ENCODE measurements at places on chromosomes 16 and 17.

- no peak for DNase-seq
Measured at GRCh38 chr16:53693320-53693719, 10.3 kb downstream of the RPGRIP1L start.

DNA sequence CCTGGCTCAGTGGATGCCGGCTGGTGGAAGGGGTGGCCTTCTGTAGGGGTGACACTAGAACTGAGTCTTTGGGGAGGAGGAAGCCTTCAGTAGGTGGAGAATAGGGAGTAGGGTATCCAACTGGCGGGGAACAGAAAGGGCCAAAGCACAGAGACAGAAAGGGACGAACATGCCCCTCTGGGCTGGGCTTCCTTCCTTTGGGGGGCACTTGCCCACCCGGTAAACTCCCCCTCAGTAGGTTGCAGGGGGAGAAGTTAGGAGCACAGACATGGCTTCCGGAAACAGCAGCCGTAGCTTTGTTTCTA lies 774 bp downstream of the ENGASE start:
- DNase-seq = no peak

- peak; percentile 20 for DNase-seq
Measured at GRCh38 chr17:77146882-77147281, 6.1 kb downstream of the SEC14L1 start.

DNA sequence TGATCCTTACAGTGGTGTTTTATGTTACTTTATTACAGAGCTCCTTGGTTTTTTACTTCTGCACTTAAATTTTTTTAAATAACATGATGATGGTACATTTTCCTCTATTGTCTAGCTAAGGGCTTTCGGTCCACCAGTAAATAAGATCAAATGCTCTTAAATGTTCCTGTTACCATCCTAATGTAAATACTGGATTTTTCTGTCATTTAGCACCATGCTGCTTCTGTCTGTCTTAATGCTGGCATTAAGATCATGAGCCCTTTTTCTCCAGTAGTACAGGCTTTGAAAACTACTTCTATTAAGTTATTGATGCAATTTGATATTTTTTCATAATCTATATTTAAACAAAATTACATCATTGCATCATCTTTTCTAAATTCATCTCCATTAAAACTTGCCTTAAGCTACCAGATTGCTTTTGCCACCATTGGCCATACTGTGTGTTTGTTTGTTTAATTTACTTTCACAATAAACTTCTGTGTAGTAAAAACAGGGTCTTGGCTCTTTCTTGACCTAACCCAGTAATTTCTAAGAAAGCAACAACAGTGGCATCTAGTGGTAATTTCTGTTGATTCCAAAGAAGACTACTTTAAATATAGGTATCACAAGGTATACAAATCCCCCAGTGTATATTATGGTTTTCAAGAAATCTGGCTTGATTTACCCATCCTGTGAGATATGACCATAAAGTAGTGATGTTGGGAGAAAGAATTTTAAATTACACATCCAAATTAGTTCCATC lies 9.0 kb upstream of the PHAF1 start:
- DNase-seq = no peak

GRCh38 chr16:7031031-7031430 lies 301.6 kb upstream of the RBFOX1 start:
- DNase-seq = no peak

GRCh38 chr16:14549789-14550153 lies 80.3 kb downstream of the PARN start:
- peak; percentile 44 for DNase-seq

- no peak for DNase-seq
Measured at GRCh38 chr16:4879049-4879448, 31.8 kb downstream of the UBN1 start.
